ENCODE measurements at places on chromosomes 1 and 21. TPM values are rescaled to one million over a fixed set of nuclear protein-coding genes. Genes with fewer than 3 reads are reported as not detected.
A peak's percentile ranks its signal among the peaks of the same experiment; 100 is the strongest.

Gene EMC1
- polyA plus RNA-seq = 25.8 TPM

GRCh38 chr21:44413566-44414290 is 41.6 kb upstream of the LRRC3 start:
- DNase-seq = no peak

DNA sequence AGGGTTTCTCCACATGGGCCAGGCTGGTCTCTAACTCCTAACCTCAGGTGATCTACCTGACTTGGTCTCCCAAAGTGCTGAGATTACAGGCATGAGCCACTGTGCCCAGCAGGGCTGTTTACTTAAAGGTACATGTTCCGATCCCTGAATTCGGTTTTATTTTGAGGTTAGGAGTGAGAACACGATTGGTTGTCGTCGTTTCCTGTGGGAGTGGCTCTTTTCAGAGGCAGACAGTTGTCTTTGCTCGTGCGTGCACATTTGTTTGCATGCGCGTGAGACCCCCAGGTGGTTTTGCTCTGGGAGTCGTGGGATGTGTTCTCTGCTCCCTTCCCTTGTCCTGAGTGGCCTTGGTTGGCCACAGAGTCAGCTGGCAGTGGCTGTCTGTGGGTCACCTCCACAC is 60.2 kb downstream of the SKI start:
- DNase-seq = no peak

- DNase-seq = no peak
These were observed 44.6 kb downstream of the NIBAN1 start for GRCh38 chr1:184929711-184930202.

DNA sequence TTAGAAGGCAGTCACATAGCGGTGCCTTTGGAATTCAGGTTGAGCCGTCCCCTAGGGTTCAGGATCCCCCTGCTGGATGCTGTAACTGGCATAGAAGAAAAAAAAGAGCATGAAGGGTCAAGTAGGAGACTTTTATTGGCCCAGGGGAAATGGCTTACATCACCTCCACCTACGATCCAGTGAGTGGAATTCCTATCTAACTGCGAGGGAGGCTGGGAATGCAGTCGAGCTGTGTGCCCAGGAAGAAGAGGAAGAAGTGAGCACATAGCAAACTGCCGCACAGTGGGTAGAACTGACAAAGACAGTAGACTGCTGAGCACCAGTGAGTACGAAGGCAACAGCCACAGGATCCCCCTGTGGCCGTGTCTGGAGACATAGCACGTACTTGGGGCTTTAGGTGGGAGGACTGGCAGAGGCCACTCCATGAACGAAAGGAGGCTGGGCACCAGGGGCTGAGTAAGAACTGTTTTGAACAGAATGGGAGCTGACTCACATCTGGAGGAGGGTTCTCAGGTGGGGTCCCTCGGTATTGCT is 79.2 kb downstream of the RNF220 start:
- DNase-seq = no peak

DNA sequence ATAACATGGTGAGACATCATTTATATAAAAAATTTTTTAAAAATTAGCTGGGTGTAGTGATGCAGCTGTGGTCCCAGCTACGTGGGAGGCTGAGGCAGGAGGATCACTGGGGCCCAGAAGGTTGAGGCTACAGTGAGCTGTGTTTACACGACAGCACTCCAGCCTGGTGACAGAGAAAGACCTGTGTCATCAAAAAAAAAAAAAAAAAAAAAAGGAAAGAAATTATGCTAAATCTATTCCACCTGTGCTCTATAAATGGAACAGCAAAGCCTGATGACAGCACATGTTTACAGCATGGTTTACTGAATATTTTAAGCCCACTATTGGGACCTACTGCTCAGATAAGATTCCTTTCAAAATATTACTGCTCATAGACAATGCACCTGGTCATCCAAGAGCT is 217.6 kb downstream of the PRDM2 start:
- no peak for DNase-seq

DNA sequence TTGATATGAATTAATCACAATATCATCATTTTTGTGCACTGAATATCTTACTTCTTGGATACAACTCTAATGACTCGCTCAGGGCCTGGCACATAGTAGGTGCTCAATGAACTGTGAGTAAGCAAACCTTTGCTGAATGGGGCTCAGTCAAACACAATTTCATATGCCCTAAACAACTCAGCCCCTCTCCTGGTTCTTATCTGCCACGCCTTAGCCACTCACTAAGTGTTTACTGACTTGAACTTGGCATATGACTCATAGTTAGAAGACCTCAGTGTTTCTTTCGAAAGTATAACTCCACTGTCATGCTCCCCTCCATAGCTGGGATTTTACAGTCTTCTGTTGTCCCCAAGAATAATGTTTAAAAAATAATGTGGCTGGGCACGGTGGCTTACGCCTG is 4.8 kb upstream of the IFNLR1 start:
- DNase-seq = peak; percentile 77

DNA sequence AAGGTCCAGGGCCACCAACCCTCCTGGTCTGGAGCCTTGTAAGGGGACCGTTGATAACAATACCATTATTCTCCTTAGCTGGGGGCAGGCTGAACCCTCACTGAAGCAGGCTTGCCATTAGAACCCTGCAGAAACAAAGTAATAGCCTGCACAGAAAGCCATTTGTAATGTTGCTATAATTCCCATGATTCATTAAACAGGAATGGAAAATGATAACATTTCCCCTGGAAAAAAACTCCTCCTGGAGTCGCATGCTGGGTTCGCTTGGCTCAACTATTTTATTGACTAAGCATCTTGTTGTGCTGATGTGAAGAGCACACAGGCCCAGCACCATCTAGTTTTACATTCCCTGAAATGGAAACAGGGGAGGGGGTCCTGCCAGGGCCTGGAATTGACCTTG is 155.6 kb upstream of the CSF3R start:
- DNase-seq = no peak

DNA sequence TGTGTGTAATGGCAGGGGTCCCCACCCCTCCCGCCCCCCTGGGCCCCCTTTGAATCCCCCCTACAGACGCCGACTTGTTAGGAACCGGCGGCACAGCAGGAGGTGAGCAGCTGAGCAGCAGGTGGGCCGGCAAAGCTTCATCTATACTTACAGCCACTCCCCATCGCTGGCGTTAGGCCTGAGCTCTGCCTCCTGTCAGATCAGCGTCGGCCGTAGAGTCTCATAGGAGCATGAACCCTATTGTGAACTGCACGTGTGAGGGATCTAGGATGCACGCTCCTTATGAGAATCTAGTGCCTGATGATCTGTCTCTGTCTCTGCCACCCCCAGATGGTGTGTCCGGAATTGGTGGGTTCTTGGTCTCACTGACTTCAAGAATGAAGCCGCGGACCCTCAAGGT is 14.9 kb upstream of the VPS26C start:
- DNase-seq = no peak

Data from A549 (cell line).